Suppressor macrophage treated with lipopolysaccharide for 4 hours (primary cell): ENCODE measurements at places on chromosomes 1 and 21.
A peak's percentile ranks its signal among the peaks of the same experiment; 100 is the strongest.

GRCh38 chr21:44886113-44887075 lies 12.9 kb upstream of the PTTG1IP start:
- no peak for DNase-seq

GRCh38 chr1:39230261-39231190 lies 26.0 kb downstream of the MACF1 start:
- DNase-seq: peak; percentile 84

- no peak for DNase-seq
Observed at GRCh38 chr1:54703471-54703870, 12.2 kb upstream of the TTC4 start.

DNA sequence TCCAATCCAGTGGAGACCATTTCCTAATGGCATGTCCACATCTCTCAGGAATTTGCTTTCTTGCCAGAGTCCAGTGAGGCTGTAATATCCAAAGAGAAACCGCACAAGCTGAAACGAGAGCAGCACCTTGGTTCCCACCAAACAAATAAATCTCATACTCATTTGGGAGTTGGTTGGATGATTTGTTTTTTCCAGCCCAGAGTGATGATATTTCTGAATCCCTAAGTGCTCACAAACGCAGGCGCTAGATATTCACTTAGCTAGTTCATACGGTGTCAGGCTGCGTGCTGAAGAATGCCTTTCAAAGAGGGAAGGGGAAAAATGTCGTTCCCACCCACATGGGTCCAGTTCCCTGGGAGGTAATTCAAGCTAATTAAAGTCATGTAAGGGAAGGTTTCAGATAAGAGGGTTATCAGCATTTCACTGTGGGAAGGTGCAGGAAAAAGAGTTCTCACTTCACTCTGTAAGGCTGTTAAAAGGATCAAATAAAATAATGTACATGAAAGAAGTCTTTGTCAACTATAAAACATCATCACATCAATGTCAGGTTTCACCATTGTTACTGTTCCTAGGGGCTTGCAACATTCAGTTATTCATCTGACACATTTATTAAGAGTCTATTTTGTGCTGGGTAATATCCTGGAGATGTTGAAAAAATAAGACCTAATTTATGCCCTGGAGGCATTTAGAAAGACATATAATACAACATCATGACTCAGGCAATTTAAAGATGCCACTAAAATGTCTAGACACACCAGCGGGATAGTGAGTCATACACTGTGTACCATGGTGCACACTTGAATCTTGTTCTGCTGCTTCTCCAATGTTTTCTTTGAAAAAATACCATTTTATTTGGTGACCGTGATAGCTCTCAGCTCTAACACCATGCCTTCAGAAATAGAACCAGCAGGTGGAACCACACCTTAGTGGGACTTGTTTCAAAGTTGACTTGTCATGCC lies 19.3 kb downstream of the DPT start:
- no peak for DNase-seq

GRCh38 chr1:3190256-3191041 lies 121.4 kb downstream of the PRDM16 start:
- DNase-seq: no peak

DNA sequence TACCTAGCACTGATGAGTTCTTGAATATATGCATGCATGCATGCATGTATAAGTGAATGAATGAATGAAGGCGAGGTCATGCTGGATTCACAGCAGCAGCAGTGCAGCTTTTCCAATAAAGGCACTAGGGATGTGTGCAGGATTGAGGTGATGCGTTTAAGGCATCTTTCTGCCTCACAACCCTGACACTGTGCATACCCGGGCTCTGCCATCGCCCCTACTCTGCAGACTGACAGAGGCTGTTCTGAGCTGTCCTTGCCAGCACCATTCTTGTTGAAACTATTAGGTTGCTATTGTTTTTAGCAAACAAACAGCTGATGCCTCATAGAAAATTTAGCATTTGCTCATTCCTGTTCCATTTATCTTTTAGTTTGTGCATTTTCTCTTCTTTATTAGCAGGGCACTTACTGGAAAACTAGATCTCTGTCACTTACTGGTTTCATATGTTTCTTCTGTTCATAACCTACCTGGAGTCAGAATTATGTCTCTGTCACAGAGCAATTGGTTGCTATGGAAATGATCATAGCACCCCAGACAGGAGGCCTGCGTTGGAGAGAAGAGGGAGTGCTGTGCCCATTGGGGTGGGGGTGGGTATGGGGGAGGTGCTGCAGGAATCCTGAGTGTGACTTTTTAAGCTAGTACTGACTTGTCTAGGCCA lies 79.0 kb downstream of the CD58 start:
- DNase-seq: no peak

- DNase-seq: no peak
Observed at GRCh38 chr1:39213511-39214002, 9.1 kb downstream of the MACF1 start.

GRCh38 chr1:66489972-66490601 lies 43.9 kb upstream of the SGIP1 start:
- DNase-seq: no peak

DNA sequence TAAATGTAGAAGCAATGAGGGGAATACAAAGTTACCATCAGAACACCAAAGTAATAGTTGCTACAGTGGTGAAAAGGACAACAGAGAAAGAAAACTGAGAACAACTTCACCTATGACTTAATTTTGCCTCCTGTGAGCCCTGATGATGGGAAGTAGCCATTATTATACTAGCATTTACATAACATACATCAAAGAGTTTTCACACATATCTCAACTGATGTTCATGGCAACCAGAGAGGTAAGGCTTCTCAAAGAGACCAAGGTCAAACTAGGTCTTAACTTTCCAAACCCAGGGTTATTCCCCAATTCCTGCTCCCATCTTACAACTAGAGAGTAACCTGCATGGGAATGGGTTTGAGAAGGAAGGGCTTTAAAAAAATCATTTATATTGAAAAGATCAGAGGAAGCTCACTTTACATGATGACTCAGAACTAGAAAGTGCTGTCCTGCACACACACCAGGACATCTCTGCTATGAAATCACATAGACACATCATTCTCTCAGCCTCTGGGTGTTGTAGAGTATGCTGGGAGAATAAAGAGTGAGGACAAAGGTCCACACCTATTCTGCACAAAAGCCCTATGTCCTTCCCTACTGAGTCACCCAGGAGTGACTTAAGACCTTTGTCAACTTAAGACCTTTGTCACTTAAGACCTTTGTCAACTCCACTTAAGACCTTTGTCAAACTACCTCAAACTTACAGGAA lies 179.7 kb downstream of the TNFSF18 start:
- DNase-seq: no peak

DNA sequence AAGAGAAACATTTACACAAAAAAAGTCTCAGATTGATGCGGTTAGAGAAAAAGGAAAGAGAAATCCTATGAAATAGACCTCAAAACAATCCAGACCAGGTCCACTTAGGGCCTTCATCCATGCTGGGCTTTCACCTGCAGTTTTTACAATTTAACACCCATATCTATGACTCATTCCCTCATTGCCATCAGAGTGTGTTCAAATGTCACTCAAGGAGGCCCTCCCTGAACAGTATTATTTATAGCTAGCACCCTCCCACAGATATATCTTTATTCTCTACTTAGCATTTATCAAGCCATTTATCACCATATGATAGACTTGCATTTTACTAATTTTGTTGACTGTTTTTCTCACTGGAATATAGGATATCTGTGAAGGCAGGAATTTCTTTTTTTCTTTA lies 824 bp upstream of the KRTAP21-3 start:
- no peak for DNase-seq

GRCh38 chr1:245216366-245217115 lies 61.8 kb downstream of the KIF26B start:
- DNase-seq: no peak

DNA sequence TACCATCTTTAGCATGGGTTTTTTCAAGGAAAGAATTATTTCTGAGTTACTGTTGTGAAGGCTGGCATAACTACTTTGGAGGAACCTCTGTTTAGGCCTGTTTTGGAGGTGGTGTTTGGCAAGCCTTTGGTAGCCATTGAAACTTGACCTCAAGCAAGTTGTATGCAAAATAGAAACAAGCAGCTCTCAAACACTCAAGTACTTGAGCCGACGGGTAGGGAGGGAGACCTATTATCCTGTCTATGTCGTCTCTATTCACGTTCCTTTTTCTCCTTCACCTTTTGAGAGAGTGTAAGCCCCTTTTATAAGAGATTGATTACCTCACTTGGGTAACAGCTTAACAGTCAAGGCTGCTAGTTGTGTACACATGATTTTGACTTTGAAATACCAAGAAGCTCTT lies 878.3 kb upstream of the CXADR start:
- DNase-seq: no peak

- DNase-seq: no peak
Observed at GRCh38 chr1:58361134-58361533, 185.4 kb downstream of the OMA1 start.

GRCh38 chr1:203250911-203251310 lies 21.4 kb upstream of the CHIT1 start:
- DNase-seq: no peak

DNA sequence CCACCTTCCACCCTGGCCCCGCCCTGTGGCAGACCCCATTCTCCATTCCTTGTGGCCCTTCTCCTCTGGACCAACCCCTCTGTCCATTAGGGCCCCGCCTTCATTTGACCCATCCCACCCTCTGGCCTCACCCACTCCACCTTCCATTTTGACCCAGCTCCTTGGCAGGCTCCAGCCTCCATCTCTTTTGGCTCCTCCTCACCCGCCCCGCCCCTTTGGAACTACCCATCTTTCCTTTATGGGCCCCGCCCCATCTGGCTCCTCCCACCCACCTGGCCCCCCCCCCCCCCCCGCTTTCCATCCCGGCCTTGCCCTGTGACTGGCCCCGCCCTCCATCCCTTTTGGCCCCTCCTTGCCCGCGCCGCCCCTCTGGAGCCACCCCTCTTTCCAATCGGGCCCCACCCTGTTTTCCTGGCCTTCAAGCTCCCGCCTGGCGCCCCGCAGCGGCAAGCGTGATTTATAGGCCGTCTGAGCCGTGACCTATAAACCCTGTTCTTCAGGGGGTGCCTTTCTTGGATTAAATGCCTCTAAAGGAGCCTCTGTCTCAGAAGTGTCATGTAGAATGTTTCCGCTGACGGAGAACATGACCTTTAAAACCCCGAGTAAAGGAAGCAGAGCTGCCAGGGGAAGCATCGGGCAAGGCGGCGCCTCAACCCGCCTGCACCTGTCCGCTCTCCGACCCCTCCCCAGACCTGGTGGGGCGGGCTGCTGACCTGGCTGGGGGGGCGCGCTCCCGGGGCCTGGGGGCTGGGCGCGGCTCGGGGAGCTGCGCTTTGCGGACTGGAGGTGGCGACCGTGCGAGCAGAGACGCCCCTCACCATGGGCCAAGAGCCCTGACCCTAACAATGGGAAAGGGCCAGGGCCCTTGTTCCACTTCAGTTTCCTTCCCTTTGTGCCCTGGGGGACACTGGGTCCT lies 178.0 kb downstream of the CAMTA1 start:
- peak; percentile 40 for DNase-seq

DNA sequence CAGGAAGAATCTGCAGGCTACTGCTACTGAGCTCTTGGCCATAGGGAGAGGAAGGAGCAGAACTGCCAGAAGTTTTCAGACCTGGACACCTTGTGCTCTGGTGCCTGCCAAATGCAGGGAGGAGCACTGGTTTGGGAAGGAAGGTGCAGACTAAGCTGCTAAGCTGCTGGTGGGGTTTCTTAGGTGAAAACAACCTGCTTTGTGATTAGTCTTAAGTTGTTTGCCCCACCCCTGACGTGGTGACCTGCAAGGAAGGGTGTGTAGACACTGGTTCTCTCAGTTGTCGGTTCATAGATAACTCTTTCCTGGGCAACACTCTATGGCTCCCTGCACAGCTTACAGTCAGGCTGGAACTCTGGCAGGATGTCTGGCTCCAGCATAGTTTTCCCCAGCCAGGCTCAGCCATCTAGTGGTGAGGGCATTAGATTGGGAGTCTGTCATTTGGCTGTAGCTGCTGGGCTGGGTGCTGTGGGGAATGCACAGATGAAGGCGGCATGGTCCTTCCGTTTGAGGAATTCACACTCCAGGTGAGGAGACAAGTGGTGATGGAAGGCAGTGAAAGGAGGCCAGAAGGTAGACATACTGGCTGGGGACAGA lies 10.3 kb upstream of the S100A10 start:
- DNase-seq: no peak

- no peak for DNase-seq
Observed at GRCh38 chr1:155082301-155083051, 3.8 kb downstream of the EFNA3 start.

DNA sequence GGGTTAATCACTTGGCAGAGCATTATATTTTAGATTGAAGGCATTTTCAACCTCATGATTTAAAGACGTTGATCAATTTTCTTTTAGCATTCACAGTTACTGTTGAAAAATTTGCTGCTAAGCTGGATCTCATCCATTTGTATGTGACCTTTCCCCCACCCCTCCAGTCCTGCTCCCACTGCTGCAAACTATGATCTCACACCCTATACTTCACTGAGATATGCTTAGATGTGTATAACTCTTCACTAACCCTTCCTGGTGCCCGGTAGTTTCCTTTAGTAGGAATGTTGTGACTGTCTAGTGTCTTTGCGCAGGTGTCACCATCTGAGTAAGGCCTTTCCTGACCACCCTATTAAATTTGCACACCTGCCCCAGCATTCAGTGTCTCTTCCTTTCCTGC lies 67.0 kb upstream of the C1orf21 start:
- DNase-seq: no peak

- DNase-seq: no peak
Observed at GRCh38 chr1:116580446-116581322, 9.9 kb upstream of the CD58 start.

DNA sequence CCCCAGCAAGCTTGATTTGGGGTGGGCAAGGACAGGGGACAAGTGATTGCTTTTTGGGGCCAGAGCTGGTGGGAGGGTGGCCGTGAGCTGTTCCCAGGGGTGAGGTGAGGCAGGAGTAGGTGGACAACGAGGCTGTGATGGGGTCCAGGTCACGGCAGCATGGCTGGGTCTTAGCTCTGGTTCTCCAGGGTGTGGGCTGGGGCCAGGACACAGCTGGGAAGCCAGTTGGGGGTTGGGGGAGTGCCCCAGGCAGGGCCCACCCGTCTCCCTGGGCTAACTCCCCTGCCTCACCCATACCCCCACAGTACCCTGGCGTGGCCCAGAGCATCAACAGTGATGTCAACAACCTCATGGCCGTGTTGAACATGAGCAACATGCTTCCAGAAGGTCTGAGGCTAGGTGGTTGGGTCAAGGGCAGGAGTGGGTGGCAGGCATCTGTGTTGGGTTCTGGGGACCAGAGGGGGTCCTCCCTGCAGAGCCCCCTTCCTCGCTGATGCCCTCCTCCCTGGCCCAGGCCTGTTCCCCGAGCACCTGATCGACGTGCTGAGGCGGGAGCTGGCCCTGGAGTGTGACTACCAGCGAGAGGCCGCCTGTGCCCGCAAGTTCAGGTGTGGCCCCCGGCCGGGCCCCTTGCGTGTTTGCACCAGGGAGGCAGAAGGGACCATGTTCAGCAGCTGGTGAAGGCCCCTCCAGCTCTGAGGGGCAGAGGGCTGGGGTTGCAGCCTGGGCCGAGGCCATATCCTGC lies 43.3 kb downstream of the COQ8A start:
- DNase-seq: no peak
